ENCODE measurements at places on chromosomes 5 and 9.

DNA sequence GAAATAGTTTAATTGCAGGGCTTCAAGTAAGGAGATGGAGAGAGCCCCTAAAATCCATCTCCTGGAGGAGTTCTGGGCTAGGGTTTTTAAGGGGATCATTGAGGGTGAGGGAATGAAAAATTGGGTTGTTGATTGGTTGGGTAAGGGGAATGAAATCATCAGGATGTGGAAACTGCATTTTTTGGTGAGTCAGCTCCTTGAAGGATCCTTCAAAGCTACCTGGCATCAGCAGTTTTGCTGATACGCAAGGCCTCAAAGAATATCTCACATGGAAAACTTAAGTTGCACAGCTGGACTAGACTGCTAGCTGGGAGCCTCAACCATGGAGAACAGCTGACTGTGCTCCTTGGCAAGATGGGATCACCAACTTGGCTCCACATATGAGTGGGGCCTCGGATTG, 136.7 kb downstream of the FGF10 start:
- no peak for DNase-seq

- no peak for DNase-seq
Observed at GRCh38 chr5:158660726-158661125, 439.0 kb downstream of the EBF1 start.

GRCh38 chr5:98784411-98784810, 10.9 kb downstream of the RGMB start:
- no peak for DNase-seq

- no peak for DNase-seq
Observed at GRCh38 chr9:89518466-89519365, 20.8 kb upstream of the SEMA4D start.

DNA sequence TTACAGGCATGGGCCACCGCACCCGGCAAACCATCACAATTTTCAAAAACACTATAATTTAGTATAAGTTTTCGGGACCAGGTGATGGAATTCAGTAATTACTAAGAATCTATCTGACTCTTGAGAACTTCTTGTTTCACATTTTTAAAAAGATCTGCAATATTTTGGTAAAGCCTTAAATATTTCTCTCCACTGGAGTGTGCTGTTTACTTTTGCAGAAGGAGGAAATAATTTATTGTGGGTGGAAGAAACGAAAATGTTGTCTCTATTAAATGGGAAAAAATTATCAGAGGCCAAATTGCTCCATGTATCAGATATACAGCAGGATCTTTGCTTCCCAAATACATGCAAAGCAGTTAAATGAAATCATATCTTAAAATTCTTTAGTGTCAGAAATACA, 566.8 kb upstream of the CYLC2 start:
- DNase-seq = no peak

- DNase-seq = no peak
Observed at GRCh38 chr5:85621668-85622067, 996.1 kb upstream of the COX7C start.

- no peak for DNase-seq
Observed at GRCh38 chr9:127209220-127209619, 55.4 kb upstream of the GARNL3 start.

DNA sequence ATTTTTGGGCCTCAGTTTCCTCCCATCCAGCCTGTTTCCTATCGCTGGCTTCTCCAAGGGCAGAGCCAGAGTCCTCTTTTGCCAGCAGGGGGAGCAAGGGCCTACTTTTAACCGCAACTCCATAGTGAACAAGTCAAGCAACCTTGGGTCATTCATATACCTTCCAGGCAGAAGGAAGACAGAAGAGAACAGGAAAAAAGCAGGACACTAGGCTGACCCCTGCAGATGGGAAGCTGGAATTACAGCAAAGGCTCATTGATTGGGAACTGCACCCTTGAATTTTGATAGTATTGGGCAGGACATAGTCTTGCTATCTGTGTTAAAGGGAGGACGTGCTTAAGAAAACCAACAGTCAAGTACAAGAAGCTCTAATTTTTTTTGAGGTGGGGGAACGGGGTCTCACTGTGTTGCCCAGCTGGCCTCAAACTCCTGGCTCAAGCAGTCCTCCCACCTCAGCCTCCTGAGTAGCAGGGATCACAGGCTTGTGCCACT, 30.1 kb downstream of the QRFP start:
- peak; percentile 84 for DNase-seq

DNA sequence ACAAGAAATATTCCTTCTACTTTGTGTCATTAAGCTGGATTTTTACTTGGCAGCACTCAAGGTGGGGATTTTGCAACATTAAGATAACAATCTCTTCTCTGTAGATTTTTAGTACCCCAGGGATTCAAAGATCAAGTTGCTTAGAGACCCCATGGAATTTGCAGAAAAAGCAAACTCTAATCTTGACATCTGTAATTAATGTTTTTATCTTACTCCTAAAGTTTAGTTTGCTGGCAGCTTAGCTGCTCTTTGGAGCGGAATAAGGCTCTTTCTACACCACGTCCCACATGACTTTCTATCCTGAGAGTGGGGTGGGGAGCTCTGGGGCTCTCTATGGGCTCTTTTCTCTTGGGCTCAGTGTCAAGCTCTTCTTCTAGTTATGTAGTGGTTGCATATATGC, 21.7 kb upstream of the SPDL1 start:
- no peak for DNase-seq

- peak; percentile 93 for DNase-seq
Observed at GRCh38 chr9:18459962-18460584, 13.9 kb upstream of the ADAMTSL1 start.

DNA sequence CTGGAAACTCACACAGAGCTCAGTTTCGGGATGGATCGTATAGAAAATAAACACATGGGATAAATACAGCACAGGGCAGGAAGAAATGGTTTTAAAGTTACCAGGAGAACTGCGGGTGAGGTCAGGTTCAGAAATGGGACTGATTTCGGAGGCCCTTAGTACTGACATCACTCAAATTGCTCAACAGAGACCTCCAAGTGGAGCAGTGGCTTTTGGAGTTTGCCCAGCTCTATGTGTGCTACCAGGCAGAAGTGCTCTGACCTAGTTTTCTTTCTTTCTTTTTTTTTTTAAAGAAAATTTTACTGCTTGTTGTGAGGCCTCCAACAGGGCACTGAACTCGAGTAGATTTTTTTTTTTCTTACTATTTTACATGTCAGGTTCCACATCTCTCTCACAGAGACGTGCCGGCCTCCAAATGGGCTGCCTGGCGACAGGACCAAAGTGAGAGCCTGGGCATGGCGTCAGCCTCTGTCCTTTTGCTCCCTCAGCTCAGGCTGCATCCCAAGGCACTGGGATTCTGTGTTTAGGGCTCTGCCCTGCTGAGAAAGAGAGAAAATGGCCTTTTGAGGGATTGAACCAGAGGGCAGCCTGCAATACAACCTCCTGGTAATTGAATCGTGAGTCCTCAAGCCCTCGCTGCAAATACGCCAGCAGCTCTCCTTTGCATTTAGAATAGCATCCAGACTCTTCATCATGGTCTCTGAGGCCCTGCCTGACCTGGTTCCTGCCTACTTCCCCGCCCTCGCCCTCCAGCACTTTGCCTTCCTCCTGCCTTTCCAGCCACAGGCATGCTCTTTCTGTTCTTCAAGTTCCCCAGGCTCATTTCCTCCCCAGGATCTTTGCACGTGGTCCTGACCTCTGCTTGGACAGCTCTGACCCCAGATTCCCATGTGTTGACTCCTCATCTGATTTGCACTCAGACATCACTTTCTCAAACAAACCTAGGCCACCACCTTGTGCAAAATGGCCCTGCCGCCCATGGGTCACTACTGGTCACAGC, 173.5 kb downstream of the FGF1 start:
- peak; percentile 83 for DNase-seq

DNA sequence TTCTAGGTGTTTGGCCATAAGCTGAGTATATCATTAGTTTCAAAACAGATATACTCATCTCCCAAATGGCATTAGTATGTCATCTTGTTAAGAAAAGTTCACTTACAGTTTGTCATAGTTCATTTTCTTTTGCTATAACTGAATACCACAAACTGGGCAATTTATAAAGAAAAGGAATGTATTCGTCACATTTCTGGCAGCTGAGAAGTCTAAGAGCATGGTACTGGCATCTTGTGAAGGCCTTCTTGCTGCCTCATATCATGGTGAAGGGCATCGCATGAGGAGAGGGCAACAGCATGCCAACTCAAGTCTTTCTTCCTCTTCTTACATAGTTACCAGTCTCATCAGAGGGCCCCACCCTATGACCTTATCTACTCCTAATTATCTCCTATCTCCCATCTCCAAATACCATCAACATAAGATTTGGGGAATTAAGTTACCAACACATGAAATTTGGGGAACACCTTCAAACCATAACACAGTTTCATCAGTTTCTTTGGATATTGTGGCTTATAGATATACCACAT, 20.4 kb upstream of the ITGA1 start:
- no peak for DNase-seq

DNA sequence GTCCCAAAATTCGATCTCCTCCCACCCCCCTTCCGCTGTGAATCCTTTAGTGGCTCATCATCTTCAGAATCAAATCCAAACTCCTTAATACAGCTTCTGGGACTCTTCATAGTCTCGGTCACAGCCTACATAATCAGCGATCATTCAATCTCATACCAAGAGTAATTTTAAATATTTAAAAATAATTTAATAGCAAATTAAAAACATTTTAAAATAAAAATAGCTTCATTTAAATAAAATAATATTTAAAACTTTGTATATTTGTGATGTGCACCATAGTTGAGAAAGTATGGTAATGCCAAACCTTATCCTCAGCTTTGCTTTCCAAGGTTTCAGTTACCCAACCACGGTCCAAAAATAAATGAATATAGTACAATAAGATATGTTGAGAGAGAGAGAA, 70.0 kb upstream of the NR3C1 start:
- DNase-seq = no peak

- peak; percentile 57 for DNase-seq
Observed at GRCh38 chr9:110065532-110065931, 142.4 kb downstream of the C9orf152 start.

GRCh38 chr5:140075371-140075770, 32.3 kb upstream of the NRG2 start:
- DNase-seq = peak; percentile 54

DNA sequence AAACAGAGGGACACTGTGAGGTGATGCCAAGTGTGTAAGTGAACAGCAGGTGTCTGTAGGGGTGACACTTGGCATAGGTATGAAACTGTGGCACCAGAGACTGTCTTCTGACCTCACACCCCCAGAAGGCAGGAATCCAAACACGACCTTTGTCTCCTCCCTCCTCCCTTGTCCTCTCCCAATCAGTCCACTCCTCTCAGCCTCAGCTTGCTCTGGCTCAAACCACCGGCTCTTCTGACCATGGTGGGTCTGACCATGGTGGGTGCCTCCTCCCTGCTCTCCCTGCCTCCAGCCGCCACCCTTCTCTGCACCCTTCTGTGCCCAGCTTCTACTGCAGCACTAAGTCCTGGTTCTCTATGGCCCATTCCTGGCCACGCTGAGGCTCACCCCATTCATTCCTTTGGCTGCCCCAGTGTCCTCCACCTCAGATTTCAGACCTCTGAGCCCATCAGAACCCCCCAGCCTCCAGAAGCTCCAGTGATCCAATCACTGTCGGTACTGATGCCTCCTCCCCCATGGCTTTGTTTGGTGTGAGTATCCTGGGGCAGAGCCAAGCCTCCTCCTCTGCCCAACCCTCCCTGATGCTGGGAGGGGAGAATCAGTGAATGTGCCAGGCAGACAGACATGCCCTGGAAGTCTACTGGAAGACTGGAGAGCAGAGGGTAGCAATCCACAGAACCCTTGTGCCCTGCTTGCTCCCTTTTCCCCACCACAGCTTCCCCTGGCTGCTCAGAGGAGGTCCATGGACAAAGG, 1.7 kb upstream of the ARID3C start:
- DNase-seq = no peak

DNA sequence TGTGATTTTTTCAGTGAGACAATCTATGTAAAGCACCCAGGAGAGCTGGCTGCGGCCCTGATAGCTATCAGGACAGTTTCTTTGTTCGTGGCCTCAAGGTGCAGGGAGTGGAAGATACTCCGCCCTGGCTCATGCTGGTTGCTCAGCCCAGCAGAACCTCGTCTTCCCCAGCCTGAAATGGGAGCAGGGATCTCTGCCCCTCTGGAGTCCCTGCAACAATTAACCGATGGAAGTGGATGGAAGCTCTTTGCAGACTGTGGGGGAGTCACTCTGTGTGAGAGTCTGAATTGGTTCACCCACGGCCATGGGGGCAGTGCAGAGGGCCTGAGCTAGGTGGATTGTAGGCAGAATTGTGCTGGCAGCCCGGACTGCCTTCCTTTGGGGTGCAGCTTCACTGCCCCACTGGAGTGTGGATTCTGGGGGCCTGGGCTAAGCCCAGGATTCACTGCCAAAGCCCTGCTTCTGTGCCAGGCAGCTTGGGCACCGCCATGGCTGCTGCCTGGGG, 2.8 kb downstream of the AIF1L start:
- DNase-seq = no peak

DNA sequence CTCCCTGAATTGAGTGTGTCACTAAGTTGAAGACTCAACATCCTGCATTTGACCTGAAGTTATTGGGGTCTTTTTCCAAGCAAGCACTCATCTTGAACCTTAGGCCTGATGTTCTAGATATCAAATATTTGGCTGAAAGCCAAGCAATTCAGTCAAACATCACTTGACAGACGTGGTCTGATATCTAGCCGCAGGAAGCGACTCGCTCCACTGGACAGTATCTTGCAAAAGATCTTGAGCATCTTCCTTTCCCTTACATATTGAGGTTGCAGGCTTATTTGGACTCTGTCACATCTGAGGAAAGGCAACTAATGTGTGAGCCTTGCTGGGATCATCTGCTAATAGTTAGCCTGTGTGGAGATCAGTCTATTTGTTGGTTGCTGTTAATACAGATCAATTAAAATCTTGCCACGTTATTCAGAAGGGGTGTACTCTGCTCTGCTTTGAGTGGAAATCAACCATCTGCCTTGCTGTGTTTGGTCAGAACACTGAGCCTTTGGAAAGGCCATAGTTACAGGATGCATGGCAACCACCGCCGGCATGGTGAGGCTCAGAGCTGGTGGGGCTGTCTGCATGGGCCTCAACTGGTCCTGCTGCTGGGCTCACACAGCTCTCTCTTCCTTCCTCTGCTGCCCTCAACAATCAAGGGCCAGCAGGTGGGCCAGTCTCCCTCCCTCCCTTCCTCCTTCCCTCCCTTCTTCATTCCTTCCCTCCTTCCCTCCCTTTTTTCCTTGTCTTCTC, 166.9 kb upstream of the KLF9 start:
- DNase-seq = no peak

GRCh38 chr5:5767286-5767928, 344.9 kb downstream of the ICE1 start:
- no peak for DNase-seq

DNA sequence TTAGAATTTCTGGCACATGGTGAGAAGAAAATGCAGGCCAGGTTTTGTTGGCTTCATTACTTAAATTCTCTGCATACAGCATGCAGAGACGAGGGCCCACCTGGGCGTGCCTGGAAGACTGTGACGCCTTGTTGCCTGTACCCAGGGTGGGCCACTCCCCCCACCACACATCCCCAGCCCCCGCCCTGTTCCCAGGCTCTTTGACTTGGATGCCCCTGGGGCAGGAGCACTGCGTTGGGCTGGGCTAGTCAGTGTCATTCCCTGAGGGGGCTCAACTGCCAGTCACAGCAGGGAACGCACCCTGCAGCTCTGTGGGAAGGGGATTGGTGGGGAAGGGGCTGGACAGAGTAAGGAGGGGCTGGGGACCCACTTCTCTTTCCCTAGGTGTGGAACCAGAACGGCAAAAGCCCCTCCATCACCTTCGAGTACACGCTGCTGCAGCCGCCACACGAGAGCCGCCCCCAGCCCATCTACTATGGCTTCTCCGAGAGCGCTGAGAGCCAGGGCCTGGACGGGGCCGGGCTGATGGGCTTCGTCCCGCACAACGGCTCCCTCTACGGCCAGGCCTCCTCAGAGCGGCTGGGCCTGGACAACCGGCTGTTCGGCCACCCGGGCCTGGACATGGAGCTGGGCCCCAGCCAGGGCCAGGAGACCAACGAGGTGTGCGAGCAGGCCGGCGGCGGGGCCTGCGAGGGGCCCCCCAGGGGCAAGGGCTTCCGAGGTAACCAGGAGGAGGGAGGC, 19.6 kb downstream of the ADAMTSL2 start:
- DNase-seq = no peak

Measured in HCEC 1CT (cell line).